Renal cortical epithelial cell (primary cell): ENCODE measurements at places on chromosomes 4 and X. TPM values are rescaled to one million over a fixed set of nuclear protein-coding genes. Genes with fewer than 3 reads are reported as not detected.

The SLC7A11 gene
- total RNA-seq: 2.9 and 11.1 TPM in 2 replicates

DNA sequence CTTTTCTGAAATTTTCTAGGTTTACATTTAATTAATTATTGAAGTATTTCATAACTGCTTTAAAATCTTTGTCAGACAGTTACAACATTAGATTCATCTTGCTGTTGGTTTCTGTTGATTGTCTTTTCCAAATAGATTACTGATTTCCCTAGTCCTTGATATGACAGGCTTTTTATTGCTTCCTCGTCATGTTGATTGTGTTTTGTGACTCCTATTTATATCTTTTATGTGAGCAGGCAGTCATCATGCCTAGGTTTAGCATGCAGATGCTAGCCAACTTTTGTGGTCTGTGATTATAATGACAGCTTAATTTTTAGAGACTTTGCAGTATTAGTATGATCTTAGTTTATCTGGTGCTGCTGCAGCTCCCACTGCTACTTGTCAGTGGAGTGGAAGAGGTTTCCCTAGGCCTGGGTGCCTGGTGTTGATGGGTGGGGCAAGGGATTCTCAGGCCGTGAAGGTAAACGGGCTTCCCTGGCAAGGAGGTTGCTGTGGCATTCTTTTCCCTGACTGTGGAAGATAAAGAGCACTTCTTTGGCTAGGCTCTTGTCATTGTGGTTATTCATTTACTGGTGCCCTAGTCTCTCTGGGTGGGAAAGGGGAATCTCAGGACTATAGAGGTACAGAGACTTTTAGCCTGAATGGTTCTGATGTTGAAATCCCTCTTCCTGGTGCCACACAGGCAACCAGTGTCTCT, 65.7 kb downstream of the SERPINA7 start:
- peak; percentile 52 for DNase-seq

The CCDC110 gene
- total RNA-seq: 0.87 and 4.4 TPM in 2 replicates

DNA sequence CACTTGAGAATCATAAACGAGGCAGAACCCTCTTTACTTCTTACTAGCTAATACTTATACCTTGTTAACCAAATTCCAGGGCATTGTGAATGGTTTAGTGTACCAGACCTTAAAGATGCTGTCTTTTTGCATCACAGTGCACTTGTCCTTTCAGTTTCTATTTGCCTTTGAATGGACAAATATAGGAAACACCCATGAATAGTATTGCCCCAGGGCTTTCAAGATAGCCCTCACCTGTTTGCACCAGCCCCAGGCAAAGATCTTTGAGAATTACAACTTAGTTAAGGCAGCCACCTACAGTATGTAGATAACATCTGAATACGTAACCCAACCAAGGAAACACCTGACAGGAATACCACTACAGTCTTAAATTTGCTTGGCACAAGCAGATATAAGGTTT, 60.8 kb upstream of the CT45A1 start:
- DNase-seq: no peak

- no peak for DNase-seq
Measured at GRCh38 chrX:129846716-129847115, 3.0 kb upstream of the ZDHHC9 start.

DNA sequence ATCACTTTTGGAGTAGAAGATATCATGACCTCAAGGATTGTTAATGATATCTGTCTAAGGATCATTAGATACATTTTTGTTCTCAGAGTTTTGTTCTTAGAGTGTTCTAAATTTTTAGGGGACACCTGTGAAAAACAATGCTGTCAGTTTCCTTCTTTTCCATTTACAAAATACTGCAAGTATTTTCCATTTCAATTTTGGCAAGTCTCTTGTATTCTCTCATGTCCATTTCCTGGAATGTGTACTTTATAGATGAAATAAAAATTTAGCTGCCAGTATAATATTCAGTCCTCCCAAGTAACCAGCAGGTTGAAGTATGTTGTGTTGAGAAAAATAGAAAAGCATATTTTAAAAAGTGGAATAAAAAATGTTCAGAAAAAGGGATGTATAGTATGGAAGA, 117.9 kb upstream of the HPGD start:
- no peak for DNase-seq

DNA sequence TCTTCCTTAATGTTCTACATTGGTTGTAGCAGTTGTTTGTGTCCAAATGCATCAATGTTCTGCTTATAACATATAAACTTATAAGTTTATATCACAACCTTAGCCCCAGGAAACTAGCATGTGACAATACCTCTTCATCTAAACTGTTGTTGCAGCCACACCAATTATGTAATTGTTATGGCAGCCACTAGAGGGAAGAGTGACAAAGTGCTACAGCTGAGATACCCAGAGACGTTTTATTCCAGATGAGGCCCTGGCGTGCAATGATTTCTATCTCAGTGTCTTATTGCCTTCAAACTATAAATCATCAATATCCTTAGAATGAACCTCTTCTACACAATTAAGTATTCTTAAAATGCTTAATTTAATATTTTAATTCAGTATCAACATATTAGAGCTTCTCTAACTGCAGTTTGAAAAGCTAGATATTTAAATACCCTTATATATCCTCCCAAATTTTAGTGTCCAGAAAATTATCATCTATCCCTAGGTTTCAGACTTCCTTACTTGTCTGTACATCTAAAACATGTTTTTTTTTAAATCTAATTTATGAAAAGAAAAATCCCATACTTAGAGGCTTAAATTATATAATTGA, 171.6 kb downstream of the PCDH10 start:
- DNase-seq: peak; percentile 18

The SOWAHD gene
- total RNA-seq: 0.35 and 0.99 TPM in 2 replicates

GRCh38 chr4:152415980-152416379, 119.9 kb downstream of the FBXW7 start:
- peak; percentile 81 for DNase-seq

GRCh38 chr4:123209436-123209835, 187.2 kb upstream of the SPRY1 start:
- no peak for DNase-seq

DNA sequence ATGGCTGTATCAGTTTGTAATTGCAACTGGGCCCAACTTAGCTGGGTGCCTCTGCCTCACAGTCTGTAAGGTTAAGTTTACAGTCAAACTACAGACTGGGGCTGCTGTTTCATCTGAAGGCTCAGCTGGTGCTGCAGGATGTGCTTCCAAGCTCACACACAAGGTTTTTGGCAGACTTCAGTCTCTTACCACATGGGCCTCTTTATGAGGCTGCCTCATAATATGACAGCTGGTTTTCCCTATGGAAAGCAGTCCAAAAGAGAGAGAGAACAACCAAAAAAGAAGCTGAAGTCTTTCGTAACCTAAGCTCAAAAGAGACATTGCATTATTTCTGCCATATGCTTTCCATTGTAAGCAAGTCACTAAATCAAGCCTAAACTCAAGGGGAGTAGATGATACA, 271.7 kb downstream of the DCTD start:
- DNase-seq: no peak

GRCh38 chr4:107825072-107825824, 516 bp downstream of the SGMS2 start:
- DNase-seq: peak; percentile 84

DNA sequence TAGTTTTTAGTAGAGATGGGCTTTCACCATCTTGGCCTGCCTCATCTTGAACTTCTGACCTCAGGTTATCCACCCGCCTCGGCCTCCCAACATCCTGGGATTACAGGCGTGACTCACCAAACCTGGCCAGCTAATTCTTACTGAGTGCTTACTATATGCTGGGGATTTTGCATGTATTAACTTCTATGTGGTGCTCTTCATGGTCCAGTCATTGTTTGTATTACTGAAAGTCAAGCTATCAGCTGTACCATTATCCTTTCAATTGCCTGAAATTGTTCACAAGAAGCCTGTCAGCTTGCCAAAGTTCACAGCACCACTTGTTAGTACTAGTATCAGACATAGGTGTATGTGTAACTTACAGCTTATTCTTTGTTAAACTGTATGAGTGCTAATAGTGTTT, 1272.1 kb downstream of the ARAP2 start:
- no peak for DNase-seq

The BEND2 gene
- not detected in 2 replicates for total RNA-seq

DNA sequence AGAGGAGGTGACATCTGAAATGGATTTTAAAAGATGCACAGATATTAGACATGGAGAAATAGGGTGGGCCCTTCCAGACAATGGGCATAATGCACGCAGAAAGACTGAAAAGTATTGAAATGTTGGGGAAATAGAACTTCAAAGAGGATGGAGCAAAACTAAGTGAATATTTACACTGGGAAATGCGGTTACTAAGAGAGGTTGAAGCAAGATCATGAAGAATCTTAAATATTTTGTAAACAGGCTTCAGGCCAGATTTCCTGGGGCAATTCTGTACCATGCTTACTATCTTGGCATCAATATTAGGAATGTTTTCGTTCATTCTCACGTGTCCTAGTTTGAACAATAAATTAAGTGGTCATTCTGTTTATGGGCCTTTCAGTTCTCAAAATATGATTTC, 216.3 kb downstream of the ADAMTS3 start:
- DNase-seq: peak; percentile 45

- no peak for DNase-seq
Measured at GRCh38 chr4:74063859-74064258, 25.4 kb upstream of the CXCL3 start.

DNA sequence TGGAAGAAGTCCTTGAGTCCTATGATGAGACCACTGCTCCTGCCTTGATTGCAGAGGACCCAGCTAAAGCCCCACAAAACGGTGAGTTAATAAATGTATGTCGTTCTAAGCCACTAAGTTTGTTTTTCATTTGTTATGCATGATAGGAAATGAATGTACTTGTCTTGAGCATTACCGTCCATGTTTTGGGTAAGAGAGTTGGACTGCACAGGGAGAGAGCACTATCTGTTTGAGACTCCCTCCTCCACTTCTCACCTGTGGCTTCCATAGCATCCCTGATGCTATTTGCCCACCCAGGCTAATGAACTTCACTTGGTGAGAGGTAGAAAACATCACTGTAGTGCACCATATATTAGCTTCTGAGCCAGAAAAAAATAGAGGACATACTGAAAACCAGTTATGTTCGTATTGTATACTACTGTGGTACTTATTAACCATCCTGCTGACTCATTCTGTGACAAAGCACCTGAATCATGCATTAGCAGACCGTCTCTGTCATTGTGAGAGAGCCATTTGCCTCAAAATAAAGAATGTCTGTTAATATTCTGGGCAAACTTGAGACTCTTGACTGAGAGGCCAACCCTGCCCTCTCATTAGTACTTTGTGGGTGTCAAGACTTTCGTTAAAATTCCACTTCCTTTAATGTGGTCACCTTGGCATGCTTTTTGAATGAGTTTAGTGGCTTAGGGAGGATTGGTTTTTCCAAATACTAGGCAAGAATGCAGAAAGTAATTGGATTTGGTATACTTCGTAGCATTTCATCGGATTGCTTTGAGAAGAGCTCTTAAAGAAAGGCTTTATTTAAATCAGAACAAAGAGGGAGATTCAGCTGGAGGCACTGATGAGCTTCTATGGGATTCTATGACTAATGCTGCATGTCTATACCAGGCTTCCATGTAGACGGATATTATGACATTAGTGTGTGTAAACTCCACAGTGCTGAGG, 99.3 kb upstream of the GRPR start:
- peak; percentile 90 for DNase-seq

- DNase-seq: peak; percentile 16
Measured at GRCh38 chr4:158315706-158316105, 105.4 kb downstream of the TMEM144 start.

GRCh38 chr4:100345585-100345984, 155.3 kb upstream of the DDIT4L start:
- DNase-seq: no peak

DNA sequence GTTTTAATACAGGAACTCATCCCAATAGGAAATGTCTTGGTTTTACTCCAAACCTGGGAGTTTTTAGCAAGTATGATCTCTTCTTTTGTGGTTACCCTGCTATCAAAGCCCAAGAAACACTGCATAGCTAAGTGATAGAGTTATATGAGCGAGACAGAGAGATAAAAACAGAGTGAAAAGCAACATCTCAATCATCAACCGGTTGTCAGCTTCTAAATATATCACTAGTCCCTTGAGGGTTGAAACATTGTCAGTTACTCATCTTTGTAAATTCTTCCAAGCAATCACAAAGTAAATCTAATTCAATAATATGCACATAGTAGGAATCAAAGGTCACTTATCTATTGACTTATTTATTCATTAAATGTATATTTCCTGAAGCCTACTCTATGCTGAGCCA, 483.9 kb downstream of the IDS start:
- DNase-seq: no peak

The OCIAD2 gene
- 66.7 and 239 TPM in 2 replicates for total RNA-seq

The CT45A3 gene
- not detected in 2 replicates for total RNA-seq

The TCEAL6 gene
- not detected in 2 replicates for total RNA-seq

- DNase-seq: no peak
Measured at GRCh38 chrX:97266406-97267121, 382.9 kb downstream of the RPA4 start.

DNA sequence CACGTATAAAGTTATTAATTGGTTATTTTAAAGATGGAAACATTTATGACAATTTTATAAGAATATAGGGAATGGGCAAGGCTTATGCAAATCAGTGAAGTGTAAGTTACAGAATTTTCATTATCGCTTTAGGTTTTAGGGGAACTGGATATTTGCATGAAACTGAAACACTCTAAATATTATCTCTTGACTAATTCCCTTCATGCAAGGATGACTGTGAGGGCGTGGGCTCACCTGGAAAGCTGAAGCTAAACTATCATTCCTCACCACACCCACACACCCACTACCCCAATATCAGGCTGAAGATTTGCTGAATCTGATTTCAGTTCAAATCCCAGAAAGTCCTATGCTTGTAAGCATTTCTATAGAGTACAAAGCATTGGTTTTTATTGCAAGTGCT, 81.7 kb upstream of the ARHGAP24 start:
- no peak for DNase-seq

The PRRG3 gene
- total RNA-seq: not detected in 2 replicates

The GK2 gene
- not detected in 2 replicates for total RNA-seq

GRCh38 chr4:156195914-156196313, 242.2 kb upstream of the CTSO start:
- DNase-seq: no peak

GRCh38 chrX:102155806-102156179, at the start of gene BEX5:
BEX5 (minus strand) TSS chrX:102155977; CDS start chrX:102154265, 1,712 bp downstream.
- DNase-seq: peak; percentile 55

GRCh38 chrX:6266041-6266440, 37.4 kb upstream of the NLGN4X start:
- no peak for DNase-seq

DNA sequence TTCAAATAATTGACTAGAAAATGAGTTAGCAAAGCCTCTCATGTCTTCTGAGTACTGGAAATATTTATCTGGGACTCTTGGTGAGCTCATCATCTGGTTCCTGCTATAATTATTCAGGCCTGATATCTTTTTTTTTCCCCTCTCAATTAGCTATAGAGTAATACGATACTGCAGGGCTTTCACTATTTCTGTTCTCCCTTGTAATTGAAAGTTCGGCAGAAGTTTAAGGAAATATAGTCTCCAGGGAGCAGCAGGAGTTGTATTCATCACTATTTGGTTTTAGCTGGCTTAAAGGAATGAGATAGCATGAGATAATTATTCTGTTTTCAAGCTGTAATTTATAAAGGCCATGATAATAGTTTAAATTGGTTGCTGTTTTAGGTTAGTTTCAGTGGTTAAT, 378.6 kb upstream of the EPHA5 start:
- no peak for DNase-seq
